ENCODE measurements at places on chromosomes 6 and 20.

- DNase-seq = peak; percentile 63
These were observed 13.2 kb upstream of the TFB1M start for GRCh38 chr6:155327326-155328073.

GRCh38 chr6:124962639-124963415 lies 590 bp downstream of the RNF217 start:
- peak; percentile 8 for DNase-seq

DNA sequence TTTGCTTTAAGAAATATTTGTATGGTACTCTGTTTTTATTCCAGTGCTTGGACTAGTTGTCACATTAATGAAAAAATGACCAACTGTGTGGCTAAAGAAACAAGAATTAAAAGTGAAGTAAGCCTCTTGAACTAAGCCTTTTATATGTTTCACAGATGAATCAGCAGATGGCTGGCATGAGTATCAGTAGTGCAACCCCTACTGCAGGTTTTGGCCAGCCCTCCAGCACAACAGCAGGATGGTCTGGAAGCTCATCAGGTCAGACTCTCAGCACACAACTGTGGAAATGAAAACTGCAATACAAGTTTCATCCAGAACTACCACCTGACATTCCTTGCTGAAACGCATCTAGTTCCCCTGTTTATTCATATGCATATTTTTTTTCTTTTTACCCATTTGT lies 96.8 kb downstream of the B3GAT2 start:
- DNase-seq = no peak

- DNase-seq = no peak
These were observed 126.5 kb upstream of the RIPOR2 start for GRCh38 chr6:25062070-25062811.

DNA sequence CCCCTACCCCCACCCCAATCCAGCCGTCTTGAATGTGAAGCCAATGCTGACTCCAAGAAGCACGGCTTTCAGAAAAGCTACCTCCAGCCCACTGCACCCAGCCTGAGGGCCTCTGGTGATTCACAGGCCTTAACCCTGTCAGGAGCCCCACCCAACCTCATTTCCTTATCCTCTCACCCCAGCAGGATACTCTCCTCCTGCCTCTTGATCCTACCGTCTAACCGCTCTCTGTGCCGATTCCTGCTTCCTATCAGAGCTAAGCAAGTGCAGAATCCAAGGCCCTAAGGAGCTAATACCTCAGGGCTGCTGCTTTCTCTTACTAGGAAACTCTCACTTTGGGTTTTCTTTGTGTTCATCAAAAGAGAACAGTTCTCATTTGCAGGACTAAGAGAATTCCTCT lies 47.2 kb downstream of the TRERF1 start:
- DNase-seq = peak; percentile 61

- DNase-seq = no peak
These were observed 62.4 kb upstream of the TMEM200A start for GRCh38 chr6:130303431-130303830.

DNA sequence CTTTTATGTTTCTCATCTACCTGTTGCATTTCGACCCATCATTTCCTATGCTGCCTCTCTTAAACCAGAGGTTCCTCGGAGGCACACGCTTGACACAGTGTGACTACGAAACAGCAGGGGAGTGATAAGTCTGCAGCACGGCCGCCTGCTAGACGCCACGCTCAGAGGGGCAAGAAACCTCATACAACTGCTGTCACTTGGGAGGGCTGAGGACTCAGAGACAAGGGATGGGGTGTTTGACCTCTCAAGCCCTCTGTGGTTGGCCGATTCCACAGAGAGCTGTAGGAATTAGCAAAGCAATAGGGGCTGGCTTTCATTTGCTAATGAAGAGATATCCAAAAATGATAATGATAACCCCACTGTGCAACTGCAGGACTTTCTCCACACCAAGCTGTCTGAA lies 372.5 kb downstream of the ZFAND3 start:
- DNase-seq = no peak

- DNase-seq = no peak
These were observed 155.2 kb upstream of the KCNG1 start for GRCh38 chr20:51178153-51178552.

GRCh38 chr20:10551732-10552724 lies 116.9 kb downstream of the SLX4IP start:
- DNase-seq = no peak

DNA sequence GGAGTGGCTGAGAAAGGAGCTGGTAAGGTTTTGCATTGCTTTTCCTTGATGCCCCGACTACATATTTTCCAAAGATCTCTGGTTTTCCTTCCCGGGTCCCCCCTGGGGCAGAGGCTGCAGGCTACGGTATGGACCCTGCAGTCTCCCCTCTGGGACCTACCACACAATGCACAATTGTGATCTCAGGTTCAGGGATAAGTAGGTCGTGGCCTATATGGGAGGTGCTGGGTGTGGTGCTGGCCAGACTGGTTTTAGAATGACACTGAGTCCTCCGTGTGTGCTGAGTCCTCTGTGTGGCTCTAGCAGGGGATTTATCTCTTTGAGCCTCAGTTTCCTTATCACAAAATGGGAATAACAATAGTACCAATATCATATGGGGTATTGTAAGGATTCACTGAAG lies 376 bp downstream of the C20orf202 start:
- no peak for DNase-seq

- DNase-seq = no peak
These were observed 259.9 kb downstream of the BMP7 start for GRCh38 chr20:57006411-57007170.

DNA sequence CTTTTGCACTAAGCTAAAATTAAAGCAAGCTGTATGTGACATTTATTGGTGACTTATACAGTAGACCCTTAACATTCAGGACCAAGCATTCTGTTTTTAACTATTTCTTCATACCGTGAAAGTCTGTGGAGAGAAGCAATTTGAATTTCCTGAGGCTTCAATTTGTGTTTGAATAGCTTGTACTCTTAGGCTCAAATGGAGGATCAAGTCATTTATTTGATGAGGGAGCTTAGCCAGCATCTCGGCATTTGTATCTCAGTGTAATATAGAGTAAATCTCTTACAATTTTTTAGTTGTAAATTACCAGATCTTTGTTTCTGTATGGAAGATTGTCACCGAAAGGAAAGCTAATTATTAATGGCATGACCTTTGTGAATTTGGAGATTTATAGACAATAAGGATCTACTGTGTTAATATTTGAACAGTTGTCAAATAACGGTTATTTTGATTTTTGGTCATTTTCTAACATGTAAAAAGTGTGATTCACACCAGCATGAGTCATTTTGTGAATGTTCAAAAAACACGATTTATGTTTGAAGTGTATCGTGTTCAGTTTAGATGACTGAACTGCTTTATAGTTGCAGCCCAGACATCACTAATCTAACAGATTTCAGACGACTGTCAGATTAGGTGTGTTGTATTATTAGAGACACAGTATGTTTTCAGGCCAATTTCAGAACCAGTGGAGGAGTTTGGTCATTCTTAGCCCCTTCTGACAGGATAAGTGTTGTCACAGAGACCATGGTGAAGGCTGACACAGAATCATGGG lies 332.9 kb downstream of the CDKAL1 start:
- DNase-seq = peak; percentile 10

DNA sequence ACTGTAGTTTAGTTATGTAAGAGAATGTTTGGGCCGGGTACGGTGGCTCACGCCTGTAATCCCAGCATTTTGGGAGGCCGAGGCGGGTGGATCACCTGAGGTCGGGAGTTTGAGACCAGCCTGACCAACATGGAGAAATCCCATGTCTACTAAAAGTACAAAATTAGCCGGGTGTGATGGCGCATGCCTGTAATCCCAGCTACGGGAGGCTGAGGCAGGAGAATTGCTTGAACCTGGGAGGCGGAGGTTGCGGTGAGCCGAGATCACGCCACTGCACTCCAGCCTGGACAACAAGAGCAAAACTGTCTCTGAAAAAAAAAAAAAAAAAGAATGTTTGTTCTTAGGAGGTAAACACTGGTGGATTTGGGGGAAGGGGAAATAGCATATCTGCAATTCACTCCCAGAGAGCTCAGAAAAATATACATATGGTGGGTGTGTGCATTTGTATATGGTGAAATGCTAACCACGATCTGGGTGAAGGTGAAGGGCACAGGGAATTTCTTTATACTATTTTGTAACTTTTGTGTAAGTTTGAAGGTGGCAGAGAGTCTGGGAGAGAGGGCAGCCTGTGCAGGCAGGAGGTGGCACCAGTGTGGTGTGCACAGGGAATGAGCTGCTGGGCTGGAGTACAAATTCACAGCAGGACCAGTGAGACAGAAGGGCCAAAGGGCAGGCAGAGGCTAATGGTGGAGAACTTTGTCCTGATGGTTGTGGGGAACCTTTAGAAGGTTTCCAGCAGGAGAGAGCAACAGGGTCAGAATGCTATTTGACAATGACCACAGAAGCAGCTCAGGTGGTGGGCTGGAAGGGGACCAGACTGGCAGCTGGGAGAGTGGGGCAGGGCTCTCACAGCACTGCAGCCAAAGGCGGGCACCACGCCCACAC lies 42.4 kb downstream of the SSR1 start:
- no peak for DNase-seq

GRCh38 chr6:104566411-104566810 lies 293.3 kb downstream of the HACE1 start:
- DNase-seq = no peak

GRCh38 chr6:137798846-137799245 lies 68.2 kb upstream of the TNFAIP3 start:
- peak; percentile 37 for DNase-seq

DNA sequence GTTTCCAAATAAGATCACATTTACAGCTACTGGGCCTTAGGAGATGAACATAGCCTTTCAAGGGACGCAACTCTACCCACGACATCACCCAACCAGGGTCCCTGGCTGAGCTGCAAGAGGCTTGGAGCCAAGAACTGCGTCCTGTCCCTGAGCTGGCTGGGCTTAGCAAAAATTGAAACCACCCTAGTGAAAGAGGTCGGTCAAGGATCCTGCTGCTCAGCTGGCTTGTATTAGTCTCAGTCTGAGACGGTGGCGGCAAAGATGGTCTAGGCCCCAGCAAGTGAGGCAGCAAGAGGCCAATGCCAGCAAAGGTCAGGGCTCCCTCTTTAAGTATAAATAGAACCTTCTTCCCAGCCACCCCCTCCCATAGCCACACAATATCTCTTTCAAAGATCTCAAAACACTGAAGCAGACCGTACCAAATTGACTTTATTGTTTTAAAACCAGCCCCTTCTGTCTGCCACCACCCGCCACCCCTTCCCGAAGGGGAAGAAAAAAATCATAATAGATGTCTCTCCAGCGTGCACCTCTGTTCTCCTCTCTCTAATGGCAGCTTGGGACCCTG lies 140.5 kb downstream of the EYA2 start:
- no peak for DNase-seq

DNA sequence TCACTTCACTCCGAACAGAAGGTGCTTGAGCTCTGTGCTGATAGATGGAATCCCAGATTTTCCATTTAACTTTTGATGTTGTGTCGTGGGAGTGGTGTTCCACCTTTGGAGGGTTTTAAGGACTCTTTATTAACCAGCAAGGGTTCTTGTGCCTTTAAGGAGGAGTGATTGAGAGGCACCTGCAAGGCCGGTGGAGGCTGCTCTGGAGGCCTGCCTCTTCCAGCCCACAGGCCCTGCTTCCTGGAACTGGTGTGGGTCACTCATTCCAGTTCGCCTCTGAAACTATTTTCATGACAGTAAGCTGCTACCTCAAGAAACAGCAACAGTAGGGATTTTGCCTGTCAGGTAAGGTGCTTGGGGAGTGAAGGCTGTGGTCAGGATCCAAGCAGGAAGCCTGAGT lies 58.8 kb upstream of the APCDD1L start:
- DNase-seq = no peak

- DNase-seq = no peak
These were observed 14.5 kb downstream of the PERP start for GRCh38 chr6:138092686-138093085.

DNA sequence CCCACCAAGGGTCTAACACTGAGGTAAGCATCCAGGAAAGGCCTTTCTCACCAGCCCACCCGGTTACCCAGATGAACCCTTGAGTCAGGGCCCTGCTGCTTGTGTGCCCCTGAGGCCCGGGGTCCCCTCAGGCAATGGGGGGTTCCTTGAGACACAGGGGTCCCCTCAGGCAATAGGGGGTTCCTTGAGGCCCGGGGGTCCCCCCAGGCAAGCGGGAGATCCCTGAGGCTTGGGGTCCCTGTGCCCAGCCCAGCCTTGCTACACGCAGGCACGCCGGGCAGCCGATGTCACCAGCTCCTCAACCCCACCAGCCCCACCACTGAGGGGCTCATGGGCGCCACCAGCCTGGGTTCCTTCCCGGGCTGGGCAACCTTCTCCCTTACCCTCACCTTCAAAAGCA lies 247.2 kb downstream of the TTLL2 start:
- no peak for DNase-seq

DNA sequence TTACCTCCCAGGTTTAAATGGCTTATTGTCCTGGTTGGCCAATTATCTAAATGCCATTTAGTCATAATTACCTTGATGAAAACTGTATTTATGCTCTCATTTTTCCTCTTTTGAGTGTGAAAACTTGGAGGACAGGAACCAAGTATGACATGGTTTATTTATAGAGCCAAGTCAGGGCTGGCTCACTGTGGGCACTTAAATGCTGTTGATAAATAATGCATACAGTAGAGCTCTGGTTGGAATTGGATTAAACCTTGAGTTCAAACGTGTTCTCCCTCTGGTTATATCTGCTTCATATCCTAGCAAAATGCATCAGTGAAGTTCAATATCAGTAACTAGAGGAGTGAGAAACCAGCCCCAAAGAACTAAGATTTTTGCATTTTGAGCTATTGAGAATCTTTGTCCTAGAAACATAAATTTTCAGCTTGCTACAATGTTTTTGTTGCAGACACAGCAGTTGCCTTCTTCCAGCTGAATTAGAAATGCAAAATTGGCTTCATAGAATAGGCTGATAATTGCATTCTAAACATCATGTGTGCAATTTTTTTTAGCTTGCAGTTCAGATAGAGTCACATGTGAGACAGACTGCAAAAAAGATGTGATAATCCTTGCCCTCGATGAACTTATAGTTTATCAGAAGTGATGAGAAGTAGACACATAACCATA lies 255.8 kb downstream of the BTBD3 start:
- no peak for DNase-seq

DNA sequence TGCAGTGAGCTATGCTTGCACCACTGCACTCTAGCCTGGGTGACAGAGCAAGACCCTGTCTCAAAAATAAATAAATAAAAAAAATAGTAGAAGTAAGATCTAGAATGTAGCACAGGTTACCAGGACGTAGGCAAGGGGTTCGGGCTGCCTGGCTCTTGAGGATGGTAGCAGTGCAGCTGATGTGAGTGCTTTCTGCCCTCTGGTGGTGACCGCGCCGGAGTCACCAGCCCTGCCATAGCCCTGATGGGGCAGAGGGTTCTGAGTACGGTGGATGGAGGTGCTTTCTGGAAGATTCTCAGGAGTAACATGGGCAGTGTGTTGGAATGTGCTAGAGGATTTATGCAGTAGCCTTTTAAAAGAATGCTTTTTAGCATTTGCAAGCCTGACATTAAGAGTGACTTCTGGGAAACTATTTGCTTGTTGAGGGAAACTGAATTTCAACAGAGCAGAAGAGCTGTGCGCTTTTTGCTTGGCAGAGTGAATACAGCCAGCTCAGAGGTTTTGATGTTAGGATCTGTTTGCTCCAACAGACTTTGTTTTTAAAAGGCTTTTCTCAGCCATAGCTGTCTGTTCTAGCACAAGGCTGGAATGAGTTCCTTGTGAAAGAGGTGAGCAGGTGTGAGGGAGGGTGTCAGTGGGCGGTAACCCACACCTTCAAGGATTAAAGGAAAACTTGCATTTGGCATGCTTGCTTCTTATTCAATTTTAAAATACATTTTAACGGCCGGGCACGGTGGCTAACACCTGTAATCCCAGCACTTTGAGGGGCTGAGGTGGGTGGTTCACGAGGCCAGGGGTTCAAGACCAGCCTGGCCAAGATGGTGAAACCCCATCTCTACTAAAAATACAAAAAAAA lies 65.9 kb downstream of the PTPN1 start:
- DNase-seq = peak; percentile 71

GRCh38 chr6:134873500-134874388 lies 76.2 kb downstream of the ALDH8A1 start:
- DNase-seq = peak; percentile 10

Measured in activated CD4-positive, alpha-beta T cell treated with anti-CD3 and anti-CD28 coated beads, Interleukin-10, Interleukin-2, amounts not matched to agents 100 ng/mL and 50 ng/mL, durations not matched to agents 16 hours and 8 hours (primary cell).